ENCODE measurements at places on chromosomes 2 and 18.

- DNase-seq = no peak
Observed at GRCh38 chr2:8550937-8551621, 130.8 kb upstream of the ID2 start.

DNA sequence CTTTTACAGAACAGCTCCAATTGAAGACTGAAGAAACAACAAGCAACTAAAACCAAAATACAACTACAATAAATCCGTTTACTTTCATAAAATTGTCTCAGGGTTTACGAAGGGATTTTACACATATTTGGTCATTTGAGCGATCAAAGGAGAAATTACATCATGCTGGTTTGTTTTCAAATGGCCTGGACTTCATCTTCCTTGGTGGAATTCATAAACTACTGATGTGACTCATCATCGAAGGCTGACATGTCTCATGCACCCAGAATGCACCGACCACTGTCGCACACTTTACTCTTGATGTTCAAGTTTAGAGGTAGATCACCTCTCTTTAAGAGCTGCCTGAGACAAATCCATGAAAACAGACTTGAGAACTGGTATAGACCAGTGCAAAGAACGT is 25.6 kb upstream of the PMAIP1 start:
- DNase-seq = peak; percentile 75

DNA sequence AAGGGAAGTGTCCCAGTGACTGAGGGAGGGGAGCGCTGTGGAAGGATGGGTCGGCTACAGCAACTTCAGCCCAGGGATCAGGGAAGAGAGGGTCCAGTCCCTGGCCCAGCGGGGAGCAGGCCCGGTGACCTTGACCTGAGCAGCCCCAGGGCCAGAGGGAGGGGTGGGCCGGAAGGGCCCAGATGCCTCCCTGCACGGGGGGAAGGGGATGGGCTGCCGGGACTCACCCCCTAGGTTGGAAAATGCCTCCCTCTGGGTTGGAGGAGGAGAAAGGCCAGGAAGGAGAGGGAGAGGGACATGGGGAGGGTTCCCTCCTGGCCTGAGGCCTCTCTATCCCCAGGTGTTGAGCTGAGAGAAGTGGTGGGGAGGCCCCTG is 19.8 kb downstream of the GPC1 start:
- no peak for DNase-seq

DNA sequence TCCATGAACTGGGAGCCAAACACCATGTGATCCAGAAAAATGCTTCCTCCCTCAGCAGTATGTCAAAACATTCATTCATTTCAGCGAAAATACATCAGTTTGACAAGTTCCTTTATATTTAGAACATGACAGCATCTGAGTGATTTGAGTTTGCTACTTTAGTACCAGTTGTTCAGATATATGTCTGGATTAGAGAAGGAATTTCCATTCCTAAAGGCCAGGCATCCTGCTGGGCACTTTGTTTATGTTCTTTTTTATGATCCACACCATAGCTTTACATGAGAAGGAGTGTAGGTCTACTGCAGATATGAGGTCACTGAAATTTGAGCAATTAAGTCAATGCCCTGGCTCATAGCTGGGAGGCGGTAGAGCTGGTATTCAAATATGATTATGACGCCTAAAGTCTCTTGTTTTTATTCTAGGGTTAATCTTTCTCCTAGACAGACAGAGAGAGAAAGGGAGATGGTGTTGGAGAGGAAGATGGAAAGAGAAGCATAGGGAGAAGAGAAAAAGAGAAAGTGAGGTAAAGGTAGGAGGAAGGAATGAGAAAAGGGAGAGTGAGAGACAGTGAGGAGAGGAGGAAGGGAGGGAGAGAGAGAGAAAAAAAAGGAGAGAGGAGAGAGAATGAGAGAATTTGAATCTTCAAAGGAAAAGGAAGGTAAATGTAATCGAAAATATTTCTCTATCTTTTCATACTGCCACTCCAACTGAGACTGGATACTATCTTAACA is 839.5 kb upstream of the FANCL start:
- no peak for DNase-seq

- DNase-seq = no peak
Observed at GRCh38 chr2:147373800-147374422, 470.9 kb upstream of the ACVR2A start.

DNA sequence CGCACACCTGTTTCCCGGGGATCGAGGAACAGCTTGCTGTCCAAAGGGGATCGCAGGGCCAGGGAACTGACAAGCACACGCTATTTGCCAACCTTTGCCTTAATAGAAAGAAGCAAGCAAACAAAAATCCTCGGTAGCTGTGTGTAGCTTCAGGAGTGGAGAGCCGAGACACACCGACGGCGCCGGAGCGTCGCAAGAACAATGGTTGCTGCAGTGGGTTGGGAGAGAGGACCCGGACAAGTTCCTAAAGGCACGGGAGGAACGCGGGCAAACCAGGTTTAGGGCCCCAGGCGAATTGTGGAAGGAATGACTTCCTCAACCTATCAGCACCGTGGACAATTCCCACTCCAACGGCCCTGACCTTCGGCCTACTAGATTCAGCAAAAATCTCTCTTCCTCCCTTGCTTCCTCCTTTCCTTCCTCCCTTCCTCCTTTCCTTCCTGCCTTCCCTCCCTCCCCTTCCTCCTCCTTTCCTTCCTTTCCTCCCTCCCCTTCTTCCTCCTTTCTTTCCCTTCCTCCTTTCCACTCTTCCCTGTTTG is 4.9 kb upstream of the NEUROD1 start:
- no peak for DNase-seq

DNA sequence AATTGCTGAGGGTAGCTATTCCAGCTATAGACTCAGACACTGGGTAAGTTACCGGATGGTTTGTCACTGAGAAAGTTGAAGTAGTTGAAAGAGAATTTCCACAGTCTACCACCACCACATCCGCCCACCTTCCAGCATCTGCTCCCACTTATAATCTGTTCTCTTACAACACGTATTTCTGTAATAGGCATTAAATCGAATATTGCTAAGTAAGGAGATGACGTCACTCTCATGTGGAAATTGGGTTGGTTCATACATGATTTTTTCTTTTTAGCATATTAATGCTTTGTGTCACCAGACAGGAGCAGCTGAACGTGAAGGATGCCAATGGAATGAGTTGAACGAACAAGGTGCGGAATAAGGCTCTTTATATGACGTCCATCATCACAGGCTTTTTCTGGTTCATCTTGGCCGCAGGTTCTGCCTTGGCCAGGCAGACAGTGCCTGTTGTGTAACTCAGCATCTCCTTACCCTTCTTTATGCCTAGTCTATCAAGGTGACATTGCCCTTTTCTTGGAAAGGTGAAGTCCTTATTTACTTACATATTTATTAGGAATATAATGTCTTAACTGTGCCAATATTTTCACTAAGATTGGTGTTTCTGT is 45.9 kb downstream of the THUMPD2 start:
- DNase-seq = peak; percentile 53

DNA sequence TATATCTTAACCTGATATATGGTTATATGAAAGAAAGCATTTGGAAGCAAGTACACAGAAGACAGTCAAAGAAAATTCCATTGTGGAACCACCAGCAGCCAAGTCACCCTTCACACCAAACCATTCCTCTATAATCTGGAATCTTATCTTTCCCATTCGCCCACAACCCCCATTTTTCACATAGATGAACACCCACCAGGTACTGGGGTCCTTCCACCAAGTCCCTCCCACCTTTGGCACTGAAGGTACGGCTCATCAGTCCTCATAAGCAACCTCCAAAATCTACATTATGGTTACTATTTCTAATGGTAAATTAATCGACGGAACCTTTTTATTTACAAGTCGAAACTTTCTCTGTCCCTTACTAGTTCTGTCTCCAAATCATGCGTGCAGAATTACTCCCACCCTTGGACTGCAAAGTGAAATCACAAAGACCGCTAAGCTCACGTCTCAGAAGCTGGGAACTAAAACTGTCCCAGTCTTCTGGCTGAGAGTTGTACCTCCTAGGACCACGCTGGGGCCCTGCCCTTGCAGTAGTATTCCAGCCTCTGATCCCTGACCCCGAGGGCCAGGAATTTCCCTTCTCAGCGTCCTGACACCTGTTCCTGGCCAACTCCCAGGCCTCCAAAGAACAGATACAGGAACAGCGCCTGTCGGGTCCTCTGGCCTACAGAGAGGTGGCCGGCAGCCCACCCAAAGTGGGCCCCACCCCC is 702 bp downstream of the OLA1 start:
- peak; percentile 25 for DNase-seq

DNA sequence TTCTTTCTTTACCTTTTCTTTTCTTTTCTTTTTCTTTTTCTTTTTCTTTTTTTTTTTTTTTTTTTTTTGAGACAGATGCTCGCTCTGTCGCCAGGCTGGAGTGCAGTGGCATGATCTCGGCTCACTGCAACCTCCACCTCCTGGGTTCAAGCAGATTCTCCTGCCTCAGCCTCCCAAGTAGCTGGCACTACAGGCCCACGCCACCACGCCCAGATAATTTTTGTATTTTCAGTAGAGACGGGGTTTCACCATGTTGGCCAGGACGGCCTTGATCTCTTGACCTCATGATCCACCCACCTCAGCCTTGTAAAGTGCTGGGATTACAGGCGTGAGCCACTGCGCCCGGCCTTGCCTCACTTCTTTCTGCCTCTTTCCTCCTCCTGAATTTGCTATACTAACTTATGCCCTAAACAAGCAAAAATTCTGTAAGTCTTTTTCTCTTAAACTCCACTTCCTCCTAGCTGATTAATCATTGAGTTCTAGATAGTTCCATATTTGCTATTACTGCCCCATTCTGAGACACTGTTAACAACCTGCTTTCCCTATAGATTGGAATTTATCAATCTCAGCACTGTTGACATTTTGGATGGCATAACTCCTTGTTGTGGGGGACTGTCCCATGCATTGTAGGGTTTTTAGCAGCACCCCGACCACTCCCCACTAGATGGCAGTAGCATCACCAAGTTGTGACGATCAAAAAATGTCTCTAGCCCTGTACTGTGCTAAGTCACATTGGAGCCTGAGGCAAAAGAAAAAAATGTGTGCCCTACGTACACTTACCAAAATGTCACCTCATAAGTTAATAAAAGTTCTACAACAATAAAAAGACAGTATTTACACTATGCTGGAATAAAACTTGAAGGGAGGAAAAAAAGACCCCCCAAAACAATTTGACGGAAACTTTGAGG is 16.4 kb upstream of the THADA start:
- DNase-seq = peak; percentile 62

Data from inflammatory macrophage treated with lipopolysaccharide for 4 hours (primary cell).